ENCODE measurements at places on chromosomes 7 and 10.
A peak's percentile ranks its signal among the peaks of the same experiment; 100 is the strongest.

GRCh38 chr7:51139796-51140195, 176.8 kb downstream of the COBL start:
- peak; percentile 77 for DNase-seq

DNA sequence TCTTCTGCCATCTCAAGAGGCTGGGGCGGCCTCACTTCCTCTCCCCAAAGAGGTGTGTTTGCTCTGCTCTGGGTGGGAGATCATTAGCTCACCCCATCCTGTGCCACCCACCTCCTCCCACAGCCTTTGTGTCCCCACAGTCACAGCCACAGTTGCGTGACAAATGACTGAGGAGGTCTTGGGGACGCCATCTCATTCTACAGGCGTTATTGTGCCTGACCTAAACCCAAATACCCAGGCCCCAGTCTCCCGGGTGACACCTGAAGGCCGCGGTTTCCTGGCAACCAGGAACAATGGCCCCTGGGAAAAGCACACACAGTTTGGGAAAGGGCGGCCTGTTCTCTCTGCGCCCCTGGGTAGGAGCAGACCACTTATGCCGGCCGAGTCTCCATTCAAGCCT, 51.6 kb downstream of the SLIT1 start:
- no peak for DNase-seq

DNA sequence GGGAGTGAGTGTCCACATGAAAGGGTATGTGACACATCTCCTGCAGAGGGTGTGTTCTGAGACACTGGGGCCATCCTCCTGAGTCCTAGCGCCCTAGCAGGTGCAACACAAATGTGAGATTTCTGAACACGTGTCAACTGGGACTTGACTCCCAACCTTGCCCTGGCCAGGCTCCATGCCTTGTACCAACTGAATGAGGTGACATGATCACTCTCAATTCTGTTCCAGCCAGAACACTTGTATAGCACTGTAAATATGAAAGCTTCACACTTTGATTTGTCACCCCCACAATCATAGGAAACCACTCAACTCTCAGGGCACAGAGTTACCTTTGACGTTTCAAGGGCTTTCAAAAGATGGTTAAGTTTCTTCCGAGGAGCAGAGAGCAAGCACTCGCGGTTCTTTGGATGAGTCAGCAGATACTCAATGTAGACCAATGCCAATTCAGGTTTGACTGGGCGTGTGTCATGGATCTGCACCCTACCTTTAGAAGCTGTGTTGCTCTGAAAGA, 48.6 kb downstream of the NCAPG2 start:
- no peak for DNase-seq

- DNase-seq: no peak
Observed at GRCh38 chr7:106421181-106421762, 136.5 kb upstream of the NAMPT start.

- peak; percentile 18 for DNase-seq
Observed at GRCh38 chr10:110533149-110533548, 34.3 kb upstream of the SMC3 start.

DNA sequence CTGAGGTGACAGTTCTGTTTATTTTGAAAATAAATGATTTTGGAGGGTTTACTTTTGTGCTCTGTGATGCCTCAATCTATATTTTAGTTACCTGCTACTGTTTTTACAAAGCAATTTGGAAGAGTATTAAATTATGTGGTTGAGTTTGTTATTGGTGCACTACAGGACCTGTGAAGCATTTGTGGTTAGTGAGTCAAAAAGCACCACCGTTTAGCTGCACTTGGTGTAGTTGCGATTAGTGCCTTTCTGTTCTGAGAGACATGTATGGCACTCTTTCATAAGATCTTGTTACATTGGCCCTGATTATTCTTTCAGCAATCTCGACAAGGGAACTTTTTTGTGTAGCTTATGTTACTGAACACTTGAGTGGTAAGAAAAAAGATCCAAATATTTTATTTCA, 132.2 kb downstream of the BBS9 start:
- DNase-seq: no peak

DNA sequence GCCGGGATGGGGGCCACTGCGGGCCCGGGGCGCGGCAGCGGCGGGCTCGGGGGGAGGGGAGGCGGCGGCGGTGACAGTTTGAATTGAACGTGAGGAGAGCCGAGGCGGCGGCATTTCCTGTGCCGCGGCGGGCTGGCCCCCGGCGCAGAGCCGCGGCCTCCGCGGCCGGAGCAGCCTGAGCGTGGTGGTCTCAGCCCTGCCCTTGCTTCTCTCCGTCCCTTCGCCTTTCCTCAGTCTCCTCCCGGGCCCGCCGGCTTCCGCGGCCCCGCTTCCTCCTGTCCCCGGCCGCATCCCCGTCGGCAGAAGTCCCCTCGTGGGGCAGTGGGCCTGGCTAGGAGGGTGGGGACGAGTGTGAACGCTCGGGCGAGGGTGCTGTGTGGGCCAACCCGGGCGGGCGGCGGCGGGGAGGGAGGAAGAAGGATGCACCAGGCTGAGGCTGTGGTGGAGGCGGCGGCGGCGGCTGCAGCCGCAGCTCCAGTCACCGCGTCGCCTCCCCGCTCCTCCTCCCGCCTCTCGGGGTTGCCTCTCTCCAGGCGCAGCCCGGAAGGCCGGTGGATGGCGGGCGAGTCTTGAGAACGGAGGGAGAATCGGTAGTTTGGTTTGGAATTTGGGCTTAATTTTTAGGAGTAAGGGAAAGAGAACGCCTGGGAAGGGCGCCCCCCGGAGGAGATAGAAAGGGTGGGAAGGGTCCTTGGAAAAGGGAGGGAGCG, 690 bp downstream of the SEPTIN7 start:
- DNase-seq: peak; percentile 89

- no peak for DNase-seq
Observed at GRCh38 chr7:155741805-155742204, 70.5 kb downstream of the SHH start.

DNA sequence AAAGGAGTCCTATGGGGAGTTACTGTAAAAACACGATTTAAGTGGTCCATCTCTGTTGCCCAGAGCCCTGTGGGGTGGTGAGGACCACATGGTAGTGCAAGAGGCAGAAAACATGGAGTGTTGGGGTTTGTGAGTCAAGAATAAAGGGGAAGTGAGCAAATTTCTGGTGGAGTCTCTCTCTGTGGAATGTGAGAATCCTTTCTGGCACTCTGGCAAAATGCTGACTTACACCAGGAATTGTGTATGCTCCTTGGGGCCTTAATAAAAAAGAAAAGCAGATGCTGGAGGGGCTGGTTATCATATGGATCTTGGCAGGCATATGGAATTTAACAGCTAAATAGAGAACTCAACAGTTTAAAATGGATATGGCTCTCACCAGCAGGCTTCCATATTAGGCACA, 486.0 kb downstream of the TNS3 start:
- no peak for DNase-seq

Measured in hematopoietic multipotent progenitor cell (in vitro differentiated cells).